ENCODE measurements at places on chromosomes 12 and 14. TPM values are rescaled to one million over a fixed set of nuclear protein-coding genes. Genes with fewer than 3 reads are reported as not detected.

- DNase-seq: no peak
Measured at GRCh38 chr12:704516-705242, 41.4 kb upstream of the NINJ2 start.

DNA sequence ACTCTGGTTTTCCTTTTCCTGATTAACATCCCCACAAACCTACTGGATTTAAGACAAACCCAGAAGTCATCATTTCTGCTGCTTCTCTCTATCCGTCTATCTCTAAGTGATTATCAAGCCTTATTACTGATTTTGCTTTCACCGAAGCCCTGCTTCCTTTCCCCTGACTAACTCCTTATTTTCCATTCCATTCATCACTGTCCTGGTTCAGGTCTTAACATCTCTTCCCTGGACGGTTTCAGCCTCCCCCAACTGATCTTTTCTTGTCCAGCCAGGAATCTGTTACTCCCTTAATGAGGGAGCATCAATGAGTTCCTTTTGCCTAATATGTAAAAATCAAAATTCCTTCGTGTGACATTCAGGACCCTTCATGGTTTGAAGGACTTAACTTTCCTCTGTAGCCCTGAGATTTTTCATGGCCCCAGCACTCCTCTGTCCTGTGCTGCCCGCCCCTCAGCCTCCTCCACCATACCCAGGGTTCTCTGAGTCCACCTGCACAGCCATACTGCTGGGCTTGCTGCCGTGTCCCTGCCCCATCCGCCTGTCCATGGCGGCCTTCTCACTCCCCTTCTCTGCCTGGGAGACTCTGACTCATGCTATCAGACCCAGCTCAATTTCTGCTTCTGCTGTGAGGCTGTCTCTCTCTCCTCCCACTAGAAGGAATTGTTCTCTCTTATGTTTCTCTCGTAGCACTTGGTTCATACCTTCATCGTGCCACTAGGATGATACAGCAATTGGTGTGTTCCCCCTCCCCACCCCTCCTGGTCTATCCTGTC lies 167.8 kb upstream of the HIF1A start:
- no peak for DNase-seq

Gene NID2
- total RNA-seq: 106 TPM

Gene TAC3
- total RNA-seq: 6.8 TPM

- DNase-seq: no peak
Measured at GRCh38 chr12:106956048-106956578, 406 bp downstream of the TMEM263 start.

Gene NEMF
- 101 TPM for total RNA-seq

DNA sequence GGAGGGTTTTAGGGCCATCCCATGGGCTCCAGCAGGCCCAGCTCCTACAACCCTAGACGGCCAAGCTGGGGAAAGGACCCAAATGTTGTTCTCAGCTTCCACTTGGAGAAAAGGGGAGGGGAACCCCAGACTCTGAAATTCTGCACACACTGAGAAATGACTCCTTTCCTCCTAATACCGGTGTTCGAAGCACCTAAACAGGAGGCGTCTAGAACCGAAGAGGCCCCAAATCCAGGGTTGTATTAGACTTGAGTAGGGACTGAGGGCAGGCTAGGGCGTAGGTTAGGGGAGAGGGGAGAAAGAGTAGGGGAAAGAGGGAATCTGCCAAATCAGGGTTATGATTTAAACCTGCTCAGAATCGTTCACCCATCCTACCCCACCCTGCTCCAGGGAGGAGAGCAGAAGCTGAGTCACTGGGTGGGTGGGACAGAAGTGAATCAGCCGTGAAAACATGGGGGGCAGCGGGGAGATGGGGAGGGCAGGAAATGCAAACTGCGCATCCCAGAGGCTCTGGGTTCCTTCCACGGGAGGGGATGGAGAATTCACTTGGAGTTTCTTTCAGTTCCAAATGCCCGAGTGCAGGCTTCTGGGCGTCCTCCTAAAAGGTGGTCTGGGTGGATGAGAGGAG lies 1.0 kb downstream of the IGFBP6 start:
- no peak for DNase-seq

Gene SIX4
- 10.9 TPM for total RNA-seq

GRCh38 chr14:98198385-98198784 lies 1073.6 kb downstream of the BCL11B start:
- DNase-seq: no peak

GRCh38 chr12:132084621-132085290 lies 59.4 kb downstream of the DDX51 start:
- DNase-seq: no peak

DNA sequence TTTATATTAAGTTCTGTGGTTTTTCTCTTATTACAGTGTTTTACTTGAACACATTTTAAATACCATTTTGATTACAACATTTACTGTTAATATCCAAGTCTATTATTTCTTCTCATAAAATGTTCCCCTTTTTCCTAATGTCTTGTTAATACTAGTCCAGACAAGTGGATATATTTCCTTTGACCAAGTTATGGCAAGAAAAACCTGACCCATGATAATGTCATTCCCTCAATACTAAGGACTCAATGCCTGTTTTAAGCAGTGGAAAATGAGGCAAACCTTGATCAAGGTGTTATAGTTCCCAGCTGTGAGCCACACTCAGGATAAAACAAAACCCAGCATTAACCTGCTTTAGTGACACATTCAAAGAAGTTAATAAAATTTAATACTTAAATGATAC lies 12.2 kb downstream of the TRMT5 start:
- no peak for DNase-seq

DNA sequence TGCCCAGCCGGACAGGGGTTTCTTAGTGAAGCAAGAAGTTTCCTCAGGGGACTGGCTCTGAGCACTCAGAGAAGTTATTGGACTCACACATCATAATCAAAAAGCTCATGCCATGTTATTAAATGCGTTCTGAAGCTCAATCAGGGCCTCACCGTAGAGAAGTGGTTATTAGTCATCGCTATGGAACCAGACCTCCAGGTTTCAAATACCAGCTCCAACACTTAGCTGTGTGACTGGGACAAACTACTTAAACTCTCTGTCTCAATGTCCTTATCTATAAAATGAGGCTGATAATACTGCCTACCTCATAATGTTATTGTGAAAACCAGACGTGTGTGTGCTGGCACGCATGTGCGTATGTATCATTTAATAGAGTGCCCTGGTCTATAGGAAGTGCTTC lies 7.3 kb downstream of the STAT6 start:
- no peak for DNase-seq

Gene MYF5
- not detected for total RNA-seq

DNA sequence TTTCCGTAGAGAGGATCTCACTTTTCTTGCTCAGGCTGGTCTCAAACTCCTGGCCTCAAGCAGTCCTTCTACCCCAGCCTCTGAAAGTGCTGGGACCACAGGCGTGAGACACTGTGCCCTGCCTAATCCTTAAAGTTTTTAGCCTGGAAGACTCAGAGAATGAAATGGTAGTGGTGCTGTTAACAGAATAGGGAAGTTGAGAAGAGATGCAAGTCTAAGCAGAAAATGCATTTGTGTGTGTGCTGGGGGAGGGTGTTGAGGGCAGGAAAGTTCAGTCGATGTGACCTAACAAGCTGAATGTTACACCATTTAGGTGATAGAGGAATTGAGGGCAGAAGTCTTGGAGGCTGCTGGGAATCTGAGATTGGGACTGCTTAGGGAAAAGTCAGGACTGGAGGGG lies 6.9 kb upstream of the TUBA1A start:
- no peak for DNase-seq

Gene HSPA2
- 50.0 TPM for total RNA-seq

Gene PTPRB
- total RNA-seq: 13.9 TPM

Measured in spinal cord (tissue), 10 donors.